ENCODE measurements at places on chromosomes 2 and 18.

DNA sequence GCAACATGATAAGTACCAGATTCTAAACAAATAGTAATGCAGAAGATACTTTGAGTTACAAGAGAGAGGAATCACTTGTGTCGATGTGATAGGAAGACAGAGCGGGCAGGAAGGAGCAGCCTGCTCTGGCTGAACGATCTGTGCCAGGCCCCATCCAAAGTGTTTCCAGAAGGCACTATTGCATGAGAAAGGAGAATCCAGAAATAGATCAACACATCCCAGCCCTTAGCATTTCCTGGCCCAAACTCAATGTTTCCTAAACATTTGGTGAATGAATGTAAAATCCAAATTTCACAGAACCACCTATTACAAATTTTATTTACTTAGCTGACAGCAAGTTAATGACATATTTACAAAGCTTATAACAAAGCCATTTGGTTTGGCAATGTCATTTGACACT lies 257.2 kb downstream of the TXNL1 start:
- DNase-seq = no peak

GRCh38 chr2:200741468-200742202 lies 70.1 kb upstream of the BZW1 start:
- no peak for DNase-seq

GRCh38 chr2:105592288-105592687 lies 152.4 kb upstream of the NCK2 start:
- no peak for DNase-seq

- no peak for DNase-seq
Observed at GRCh38 chr18:37582261-37582660, 16.7 kb upstream of the CELF4 start.

- DNase-seq = no peak
Observed at GRCh38 chr18:46740046-46740445, 16.8 kb downstream of the ST8SIA5 start.

DNA sequence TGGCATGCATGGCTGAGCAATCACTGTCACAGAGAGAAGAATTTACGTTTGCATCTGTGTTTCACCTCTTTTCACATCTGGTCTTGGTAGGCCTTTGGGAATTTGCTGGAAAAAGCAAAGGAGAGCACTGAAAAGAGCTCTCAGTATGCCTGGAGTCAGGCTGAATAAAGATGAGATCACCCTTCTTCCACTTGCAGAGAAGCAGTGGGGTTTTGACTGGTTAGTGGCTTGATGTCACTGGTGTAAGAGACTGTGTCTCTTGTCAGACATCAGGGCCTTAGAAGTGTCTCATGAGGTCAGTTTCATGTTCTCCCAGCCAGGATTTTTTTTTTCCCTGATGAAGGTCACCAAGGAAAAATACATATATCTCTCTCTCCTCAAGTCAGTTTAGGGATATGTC lies 353.8 kb downstream of the INSIG2 start:
- no peak for DNase-seq

DNA sequence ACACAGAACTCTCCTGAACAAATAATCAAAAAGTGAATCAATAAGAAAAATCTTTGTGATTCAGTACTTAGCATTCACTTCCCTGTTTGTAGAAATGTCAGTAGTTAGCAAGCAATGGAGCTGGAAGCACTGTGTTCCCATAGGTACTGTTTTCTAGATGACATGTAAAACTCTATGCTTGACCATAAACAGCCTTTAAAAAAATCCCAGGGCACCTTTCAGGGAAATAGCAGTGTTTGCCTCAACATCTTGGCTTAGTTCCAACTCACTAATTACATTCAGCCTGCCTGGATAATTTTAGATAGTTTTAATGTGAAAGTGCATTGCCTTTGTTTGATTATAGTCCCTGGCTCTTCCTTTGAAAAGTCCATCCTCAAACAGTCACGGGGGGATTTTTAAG lies 721.8 kb downstream of the ERBB4 start:
- no peak for DNase-seq

GRCh38 chr18:55136258-55136657 lies 177.0 kb upstream of the CCDC68 start:
- DNase-seq = no peak

DNA sequence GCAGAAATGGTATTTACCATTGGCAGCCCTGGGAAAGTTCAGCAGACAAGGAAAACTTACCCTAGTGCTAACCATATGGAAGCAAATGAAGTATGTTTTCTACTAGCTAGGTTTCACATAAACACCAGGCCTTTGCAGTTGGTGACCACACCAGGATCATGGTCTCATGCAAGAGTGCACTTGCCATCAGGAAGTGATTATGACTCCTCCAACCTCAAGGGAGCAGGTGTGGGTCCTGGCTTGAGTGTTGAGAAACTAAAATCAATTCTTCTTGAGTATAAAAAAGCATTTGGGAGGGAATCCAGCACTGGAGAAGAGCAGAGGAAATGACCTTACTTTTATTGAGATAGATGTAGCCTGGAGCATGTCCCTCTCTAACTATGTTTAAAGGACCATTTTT lies 56.8 kb upstream of the SPAG16 start:
- DNase-seq = no peak

DNA sequence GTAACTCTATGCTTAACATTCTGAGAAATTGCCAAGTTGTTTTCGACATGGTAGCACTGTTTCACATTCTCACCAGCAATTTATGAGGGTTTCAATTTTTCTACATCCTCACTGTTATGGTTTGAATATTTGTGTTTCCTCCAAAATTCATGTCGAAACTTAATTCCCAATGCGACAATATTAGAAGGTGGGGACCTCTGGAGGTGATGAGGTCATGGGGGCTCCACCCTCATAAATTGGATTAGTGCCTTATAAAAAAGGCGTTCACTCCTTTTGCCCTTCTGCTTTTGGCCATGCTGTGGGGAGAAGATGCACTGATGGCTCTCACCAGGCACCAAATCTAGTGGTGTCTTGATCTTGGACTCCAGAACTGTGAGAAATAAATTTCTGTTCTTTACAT lies 110.3 kb downstream of the HRH4 start:
- DNase-seq = no peak

GRCh38 chr2:188497726-188498125 lies 206.1 kb downstream of the GULP1 start:
- DNase-seq = no peak

- no peak for DNase-seq
Observed at GRCh38 chr18:3481696-3482210, 31.8 kb downstream of the TGIF1 start.

GRCh38 chr2:68726100-68726499 lies 8.5 kb upstream of the ARHGAP25 start:
- DNase-seq = no peak

DNA sequence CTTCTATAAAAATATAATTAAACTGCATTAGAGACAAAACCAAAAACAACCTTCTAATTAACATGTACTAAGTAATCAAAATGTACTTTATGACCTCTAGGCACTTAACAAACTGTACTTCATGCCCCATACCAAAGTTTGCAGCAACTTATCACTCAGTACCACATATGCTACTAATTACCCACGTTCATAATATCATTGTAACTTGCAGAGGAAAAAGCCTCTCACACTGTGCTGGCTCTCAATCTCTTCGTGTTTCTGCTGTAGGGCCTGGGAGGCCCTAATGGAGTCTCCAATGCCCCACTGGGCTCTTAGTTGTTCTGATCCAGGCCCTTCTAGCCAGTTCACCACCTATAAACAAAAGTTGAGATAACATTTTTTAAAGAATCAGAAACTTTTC lies 82.1 kb upstream of the CCDC141 start:
- DNase-seq = no peak

DNA sequence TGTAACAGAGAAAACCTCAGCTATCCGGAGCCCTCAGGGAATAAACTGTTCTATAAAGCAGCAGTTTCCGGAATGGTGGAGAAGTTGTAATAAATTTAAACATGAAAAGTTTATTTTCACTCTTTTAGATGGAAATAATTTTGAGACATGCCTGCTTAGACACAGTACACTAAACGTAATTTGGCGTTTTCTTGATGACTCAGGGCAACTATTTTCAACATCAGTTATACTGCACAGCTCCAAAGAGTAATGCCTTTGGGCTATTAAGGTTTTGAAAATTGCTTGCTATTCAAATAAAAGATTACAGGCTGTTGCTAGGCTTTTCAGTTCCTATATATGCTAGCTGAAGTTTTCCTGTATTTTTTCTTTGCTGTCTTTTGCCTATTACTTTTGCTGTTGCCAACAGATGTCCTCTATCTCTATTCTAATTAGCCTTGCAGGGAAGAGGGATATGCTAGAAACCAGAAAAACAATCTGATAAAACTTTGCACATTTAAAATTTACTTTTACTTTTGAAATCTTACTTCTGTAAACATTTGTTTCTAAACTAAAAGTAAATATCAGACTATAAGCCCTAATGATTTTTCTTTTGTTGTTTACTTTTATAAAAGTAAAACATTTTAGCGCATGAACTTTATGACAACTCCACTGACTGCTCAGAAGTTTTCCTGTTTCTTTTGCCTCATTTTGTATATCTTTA lies 113.4 kb upstream of the WDSUB1 start:
- DNase-seq = no peak

DNA sequence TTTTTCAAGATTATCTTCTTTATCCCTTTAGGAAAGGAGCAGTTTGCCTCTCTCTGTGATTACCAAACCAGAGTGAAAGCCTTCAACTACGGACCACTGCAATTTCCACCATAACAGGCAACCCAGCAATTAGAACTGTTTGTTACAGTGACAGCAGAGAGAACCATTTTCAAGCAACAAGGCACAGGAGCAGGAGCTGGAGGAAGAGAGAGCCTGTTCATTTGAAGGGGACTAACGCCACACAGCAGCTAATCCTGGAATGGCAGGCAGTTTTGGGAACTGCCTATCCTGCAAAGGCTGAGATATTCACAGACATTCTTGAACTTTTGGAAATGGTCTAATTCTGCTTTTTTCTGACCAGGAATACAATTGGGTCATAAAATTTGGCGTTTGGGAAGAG lies 1541.9 kb upstream of the PIK3C3 start:
- DNase-seq = no peak

DNA sequence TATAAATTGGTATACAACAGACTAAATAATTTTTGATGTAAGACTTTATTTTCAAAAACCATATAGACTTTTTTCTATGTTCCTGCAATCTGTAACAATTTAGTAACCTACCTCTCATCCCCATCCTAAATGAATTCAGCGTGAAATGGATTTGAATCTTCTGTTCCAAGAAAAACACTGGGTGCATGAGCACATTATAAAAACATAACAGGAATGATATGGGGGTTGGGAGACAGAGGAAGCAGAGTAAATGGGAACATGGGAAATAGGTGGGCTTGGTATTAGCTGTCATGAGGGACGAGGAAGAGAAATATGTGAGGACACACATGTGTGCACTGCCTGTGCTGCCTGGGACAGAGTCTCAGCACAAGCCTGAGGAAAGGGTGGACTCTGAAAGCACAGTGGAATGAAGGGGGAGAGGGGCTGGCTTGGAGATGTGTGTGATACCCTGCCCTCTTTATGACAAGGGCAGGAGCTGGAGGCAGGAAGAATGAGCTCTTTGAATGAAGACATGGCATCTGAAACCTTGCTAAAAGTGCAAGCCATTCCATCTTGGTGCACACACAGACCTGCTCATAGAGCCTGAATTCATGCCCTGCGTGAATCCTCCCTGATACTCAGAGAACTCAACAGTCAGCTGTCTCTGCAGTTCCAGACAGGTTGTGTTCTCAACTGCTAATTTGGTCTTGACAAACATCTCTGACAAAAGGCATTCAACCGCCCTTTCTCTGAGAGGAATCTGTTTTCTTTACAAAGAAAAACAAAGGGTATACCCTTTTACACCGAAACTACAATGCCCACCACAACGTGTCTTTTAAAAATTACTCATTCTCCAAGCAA lies 66.6 kb downstream of the EPB41L3 start:
- no peak for DNase-seq

DNA sequence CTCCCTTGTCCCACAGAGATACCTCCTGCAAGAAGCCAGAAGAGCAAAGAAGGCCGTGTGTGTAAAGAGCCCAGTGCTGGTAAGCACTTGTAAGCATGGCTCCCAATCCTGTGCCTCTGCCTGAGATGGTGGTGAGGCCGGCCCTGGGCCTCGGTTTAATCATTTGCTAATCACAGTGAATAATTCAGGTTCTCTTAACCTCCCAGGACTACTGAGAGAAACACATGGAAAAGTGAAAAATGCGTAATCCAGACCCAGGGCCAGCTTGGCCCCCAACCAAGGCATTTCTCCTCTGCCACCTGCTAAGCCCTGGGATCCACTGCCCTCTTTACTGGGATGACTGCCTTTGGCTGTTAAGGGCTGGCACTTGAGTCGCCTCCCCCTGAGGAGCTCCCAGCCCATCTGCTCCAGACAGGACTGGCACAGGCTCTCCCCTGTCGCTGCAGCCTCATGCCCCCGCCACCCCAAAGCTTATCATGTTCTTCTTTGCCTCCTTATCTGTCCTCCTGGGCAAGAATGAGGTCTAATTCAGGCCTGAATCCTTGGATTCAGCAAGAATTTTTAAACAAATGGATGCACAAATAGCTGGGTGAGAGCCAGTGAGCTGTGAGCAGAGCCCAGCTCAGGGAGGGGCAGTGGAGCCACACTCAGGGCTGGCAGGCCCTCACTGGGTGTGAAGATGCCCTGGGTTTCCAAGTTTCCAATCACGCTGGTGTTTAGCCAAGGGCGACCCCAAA lies 193.9 kb upstream of the HS6ST1 start:
- no peak for DNase-seq

- DNase-seq = no peak
Observed at GRCh38 chr2:237213315-237214022, 127.8 kb downstream of the COPS8 start.

All from GM19239 (cell line).